ENCODE measurements at places on chromosomes 1 and 21. TPM values are rescaled to one million over a fixed set of nuclear protein-coding genes. Genes with fewer than 3 reads are reported as not detected.

Gene RGSL1
- total RNA-seq, result not detected

Gene ZBTB8A
- 0.35 TPM for total RNA-seq

Gene LIX1L
- 49.4 TPM for total RNA-seq

Gene TMEM200B
- 1.1 TPM for total RNA-seq

Gene TMEM82
- not detected for total RNA-seq

Gene PTGS2
- 1.1 TPM for total RNA-seq

Gene SYDE2
- total RNA-seq, result 3.3 TPM

DNA sequence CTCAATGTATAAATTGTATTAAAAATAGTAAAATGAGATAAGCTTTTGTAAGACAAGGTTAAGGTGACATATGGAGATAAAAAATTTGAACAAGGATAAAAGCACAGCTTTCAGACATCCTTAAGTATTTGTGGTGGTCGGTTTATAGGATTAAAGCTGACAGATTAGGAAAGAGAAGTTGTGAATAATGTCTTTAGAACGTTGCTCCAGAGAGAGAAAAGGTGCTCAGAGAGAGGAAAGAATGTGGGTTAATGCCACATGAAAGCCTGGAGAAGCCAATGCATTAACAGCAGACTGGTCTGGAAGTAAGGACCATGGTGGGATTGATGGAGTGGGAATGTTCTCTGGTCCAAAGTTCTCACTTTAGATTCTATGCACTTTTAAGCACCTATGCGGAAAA is 44.8 kb downstream of the ATP6V1G3 start:
- H3K27me3 ChIP-seq, result no peaks in the 10 kb centered on the region
- H3K4me3 ChIP-seq, result no peak overlapping the region
- H3K36me3 ChIP-seq, result peaks cover 3% of the 10 kb centered on the region
- DNase-seq, result no peak
- peaks cover 13% of the 10 kb centered on the region for H3K4me1 ChIP-seq
- no peak overlapping the region for H3K27ac ChIP-seq

- H3K27ac ChIP-seq, result no peak overlapping the region
- no peaks in the 10 kb centered on the region for H3K36me3 ChIP-seq
- H3K4me1 ChIP-seq, result peaks cover 13% of the 10 kb centered on the region
- no peaks in the 10 kb centered on the region for H3K27me3 ChIP-seq
- no peak for DNase-seq
- no peak overlapping the region for H3K4me3 ChIP-seq
Measured at GRCh38 chr1:107883562-107883961, 81.4 kb downstream of the VAV3 start.

DNA sequence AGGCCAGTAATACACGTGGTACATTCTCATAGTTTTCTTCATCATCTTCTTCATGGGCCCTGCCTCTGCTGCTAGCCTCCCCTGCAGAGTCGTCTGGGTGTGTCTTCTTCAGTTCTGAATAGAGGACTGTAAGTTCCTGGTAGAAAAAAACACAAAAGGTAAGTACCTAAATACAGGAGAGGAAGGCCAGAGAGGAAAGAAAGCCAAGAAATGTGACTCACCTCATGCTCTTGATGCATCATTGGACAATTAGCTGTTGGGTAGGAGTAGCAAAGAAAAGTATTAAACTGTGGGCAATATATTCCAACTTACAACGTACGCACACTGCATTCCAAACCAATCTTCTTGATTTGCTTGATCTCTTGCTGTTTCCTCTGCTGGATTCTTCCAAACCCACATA is 21.8 kb downstream of the FCRL3 start:
- H3K4me3 ChIP-seq, result no peak overlapping the region
- DNase-seq, result no peak

DNA sequence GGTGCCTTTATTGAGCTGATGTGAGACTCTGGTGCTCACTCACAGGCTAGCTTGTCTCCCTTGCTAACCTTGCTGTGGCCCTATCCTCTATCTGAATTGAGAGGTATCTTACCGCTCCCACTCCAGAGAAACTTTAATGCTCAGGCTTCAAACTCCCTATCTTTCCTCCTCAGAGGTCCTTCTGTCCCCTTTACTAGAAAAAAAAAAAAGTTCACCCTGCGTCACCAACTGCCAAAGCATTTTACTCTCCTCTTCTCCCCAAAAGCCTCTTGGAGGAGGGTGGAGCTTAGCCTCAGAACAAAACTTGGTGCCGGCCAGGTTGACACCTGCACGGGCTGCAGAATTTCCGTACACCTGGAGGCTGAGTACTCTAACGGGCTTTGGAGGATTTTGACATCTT is 55.1 kb downstream of the ATP2B4 start:
- H3K36me3 ChIP-seq, result peaks cover 23% of the 10 kb centered on the region
- H3K27me3 ChIP-seq, result no peaks in the 10 kb centered on the region
- H3K27ac ChIP-seq, result peak overlapping the region; percentile 80
- H3K4me3 ChIP-seq, result peak overlapping the region; percentile 32
- peaks cover 43% of the 10 kb centered on the region for H3K4me1 ChIP-seq

DNA sequence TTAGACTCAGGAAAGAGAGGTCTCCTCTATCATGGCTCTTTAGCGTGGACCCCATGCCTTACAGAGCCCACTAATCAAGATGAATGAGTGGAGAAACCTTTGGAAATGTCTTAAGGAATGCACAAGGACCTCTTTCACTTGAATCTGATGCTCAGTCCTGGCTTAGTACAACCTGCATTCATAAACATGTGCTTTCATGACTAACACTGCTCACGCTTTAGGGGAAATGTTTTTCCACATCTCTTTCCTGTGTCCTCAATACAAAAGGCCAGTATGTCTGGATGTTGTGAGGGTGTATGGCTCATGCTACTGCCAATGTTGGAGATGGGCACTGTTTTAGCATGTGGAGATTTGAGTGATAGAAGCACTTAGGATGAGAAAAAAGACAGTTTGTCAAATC is 14.2 kb upstream of the GNG12 start:
- no peak overlapping the region for H3K4me3 ChIP-seq
- H3K4me1 ChIP-seq, result no peaks in the 10 kb centered on the region
- DNase-seq, result no peak
- peaks cover 11% of the 10 kb centered on the region for H3K27me3 ChIP-seq
- H3K36me3 ChIP-seq, result no peaks in the 10 kb centered on the region
- H3K27ac ChIP-seq, result no peak overlapping the region

GRCh38 chr1:5818755-5819154 is 173.5 kb downstream of the NPHP4 start:
- H3K27ac ChIP-seq, result no peak overlapping the region
- peaks cover 13% of the 10 kb centered on the region for H3K27me3 ChIP-seq
- no peak for DNase-seq
- no peaks in the 10 kb centered on the region for H3K4me1 ChIP-seq

DNA sequence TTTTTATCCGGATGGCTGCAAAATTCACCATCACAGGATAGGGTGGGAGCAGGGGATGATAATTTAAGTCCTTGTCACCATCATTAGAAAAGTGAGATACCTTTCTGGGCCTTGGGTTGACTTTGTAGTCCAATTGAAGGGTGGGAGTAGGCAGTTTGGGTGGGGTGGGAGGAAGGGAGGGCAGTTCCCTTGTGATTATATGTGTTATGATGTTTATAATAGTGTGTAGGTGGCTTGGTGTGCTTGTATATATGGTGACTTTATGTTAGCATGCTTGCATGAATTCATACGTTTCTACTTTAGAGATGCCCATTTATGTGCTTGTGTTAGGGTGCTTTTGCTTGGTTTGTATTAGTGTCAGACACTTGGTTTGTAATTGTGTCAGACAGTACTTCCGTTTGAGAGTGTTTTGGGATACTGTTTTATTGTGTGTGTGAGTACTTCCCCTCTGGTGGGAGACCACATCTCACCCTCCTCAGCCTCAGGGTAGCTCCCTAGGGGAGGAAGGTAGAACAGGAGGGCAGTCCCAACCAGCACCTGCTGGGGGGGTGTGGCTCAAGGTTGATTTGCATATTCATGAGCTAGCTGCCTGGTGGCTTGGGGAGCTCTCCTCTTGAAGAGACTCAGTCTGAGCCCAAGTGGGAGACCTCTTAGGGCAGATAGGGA is 6.3 kb upstream of the POU3F1 start:
- no peaks in the 10 kb centered on the region for H3K36me3 ChIP-seq
- H3K27ac ChIP-seq, result no peak overlapping the region
- no peak overlapping the region for H3K4me3 ChIP-seq
- no peak for DNase-seq
- peaks cover 20% of the 10 kb centered on the region for H3K27me3 ChIP-seq

GRCh38 chr1:28845786-28846543 is 34.0 kb downstream of the OPRD1 start:
- no peaks in the 10 kb centered on the region for H3K36me3 ChIP-seq
- peak; percentile 50 for DNase-seq
- no peak overlapping the region for H3K4me3 ChIP-seq
- H3K27me3 ChIP-seq, result no peaks in the 10 kb centered on the region
- peak overlapping the region; percentile 8 for H3K27ac ChIP-seq

GRCh38 chr1:36650200-36651065 is 167.7 kb upstream of the CSF3R start:
- peak; percentile 82 for DNase-seq
- no peak overlapping the region for H3K27ac ChIP-seq
- peaks cover 28% of the 10 kb centered on the region for H3K27me3 ChIP-seq
- H3K36me3 ChIP-seq, result no peaks in the 10 kb centered on the region

DNA sequence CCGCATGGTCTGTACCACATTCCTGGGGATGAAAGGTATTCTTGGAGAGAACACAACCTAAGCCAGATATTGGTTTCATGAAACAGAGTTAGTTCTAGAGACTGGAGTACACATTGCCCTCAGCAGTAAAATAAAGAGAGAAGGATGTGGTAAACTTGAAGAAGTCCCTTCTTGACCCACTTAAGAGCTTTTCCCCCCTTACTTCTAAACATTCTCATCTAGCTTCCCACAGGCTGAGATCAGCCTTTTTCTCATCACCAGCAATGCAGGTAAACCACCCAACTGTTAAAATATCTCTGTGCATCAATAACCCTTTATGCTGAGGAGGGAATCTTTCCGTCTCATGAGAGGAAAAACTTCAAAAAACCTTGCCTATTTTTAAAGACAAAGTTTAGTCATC is 62.6 kb downstream of the SUSD4 start:
- H3K4me3 ChIP-seq, result no peak overlapping the region
- DNase-seq, result no peak
- H3K4me1 ChIP-seq, result peaks cover 30% of the 10 kb centered on the region
- H3K27me3 ChIP-seq, result no peaks in the 10 kb centered on the region
- H3K36me3 ChIP-seq, result no peaks in the 10 kb centered on the region
- H3K27ac ChIP-seq, result no peak overlapping the region

DNA sequence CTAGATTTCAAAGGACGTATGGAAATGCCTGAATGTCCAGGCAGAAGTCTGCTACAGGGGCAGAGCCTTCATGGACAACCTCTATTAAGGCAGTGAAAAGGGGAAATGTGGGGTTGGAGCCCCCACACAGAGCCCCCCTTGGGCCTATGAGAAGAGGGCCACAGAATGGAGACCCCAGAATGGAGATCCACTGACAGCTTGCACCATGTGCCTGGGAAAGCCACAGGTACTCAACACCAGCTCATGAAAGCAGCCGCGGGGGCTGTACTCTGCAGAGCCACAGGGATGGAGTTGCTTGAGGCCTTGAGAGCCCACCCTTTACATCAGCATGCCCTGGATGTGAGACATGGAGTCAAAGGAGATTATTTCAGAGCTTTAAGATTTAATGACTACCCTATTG is 108.7 kb downstream of the DMRTB1 start:
- H3K4me1 ChIP-seq, result peaks cover 6% of the 10 kb centered on the region
- H3K27ac ChIP-seq, result no peak overlapping the region
- H3K36me3 ChIP-seq, result no peaks in the 10 kb centered on the region
- peaks cover 9% of the 10 kb centered on the region for H3K27me3 ChIP-seq

GRCh38 chr1:84861516-84861915 is 31.5 kb downstream of the LPAR3 start:
- no peak overlapping the region for H3K27ac ChIP-seq
- peaks cover 3% of the 10 kb centered on the region for H3K27me3 ChIP-seq
- no peak for DNase-seq
- H3K4me3 ChIP-seq, result no peak overlapping the region
- H3K4me1 ChIP-seq, result peaks cover 45% of the 10 kb centered on the region

DNA sequence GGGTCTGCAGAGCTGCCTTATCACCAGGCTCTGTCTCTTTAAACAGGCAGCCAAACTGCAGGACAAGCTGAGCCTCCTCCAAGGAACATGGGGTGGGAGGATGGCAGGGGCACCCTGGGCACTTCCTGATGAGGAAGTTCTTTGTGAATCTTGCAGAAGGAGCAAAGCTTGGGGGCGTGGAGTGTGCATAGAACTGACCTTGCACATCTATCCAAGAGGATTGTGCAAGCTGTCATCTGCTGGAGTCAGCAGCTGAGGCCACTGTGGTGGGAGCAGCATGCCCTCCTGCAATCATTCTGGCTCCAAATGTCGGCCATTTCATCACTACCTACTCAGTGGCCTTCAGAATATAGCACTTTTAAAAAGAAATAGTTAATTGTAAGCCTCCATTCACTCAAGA is 182.2 kb downstream of the AJAP1 start:
- no peaks in the 10 kb centered on the region for H3K4me1 ChIP-seq
- H3K27me3 ChIP-seq, result peaks cover 5% of the 10 kb centered on the region
- no peaks in the 10 kb centered on the region for H3K36me3 ChIP-seq
- H3K27ac ChIP-seq, result no peak overlapping the region

- no peaks in the 10 kb centered on the region for H3K36me3 ChIP-seq
- H3K4me1 ChIP-seq, result no peaks in the 10 kb centered on the region
- H3K27me3 ChIP-seq, result peaks cover 14% of the 10 kb centered on the region
- H3K4me3 ChIP-seq, result no peak overlapping the region
- H3K27ac ChIP-seq, result no peak overlapping the region
Measured at GRCh38 chr1:33895396-33895795, 31.5 kb downstream of the HMGB4 start.

DNA sequence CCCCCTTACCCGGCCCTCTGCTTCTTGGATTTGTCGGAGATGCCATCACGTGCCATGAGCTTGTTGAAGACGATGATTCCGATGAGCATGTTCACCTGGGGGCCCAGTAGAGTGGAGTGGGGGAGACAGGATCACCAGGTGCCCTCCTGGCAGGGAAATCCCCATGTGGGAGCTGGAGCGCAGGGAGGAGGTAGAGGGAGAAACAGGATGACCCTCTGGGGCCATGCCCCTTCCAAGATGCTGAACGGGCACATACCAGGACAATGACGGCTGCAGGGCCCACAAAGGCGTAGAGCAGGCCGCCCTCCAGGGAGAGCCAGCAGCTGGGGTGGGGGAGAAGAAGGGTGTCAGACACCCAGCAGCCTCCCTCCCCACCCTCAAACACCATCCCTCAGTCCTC is 28.6 kb downstream of the ADGRB2 start:
- peaks cover 23% of the 10 kb centered on the region for H3K4me1 ChIP-seq
- H3K27me3 ChIP-seq, result no peaks in the 10 kb centered on the region
- no peaks in the 10 kb centered on the region for H3K36me3 ChIP-seq
- H3K4me3 ChIP-seq, result no peak overlapping the region
- DNase-seq, result no peak
- no peak overlapping the region for H3K27ac ChIP-seq

- H3K36me3 ChIP-seq, result no peaks in the 10 kb centered on the region
- no peak for DNase-seq
- peaks cover 2% of the 10 kb centered on the region for H3K27me3 ChIP-seq
- no peak overlapping the region for H3K27ac ChIP-seq
Measured at GRCh38 chr1:87683196-87683956, 354.7 kb downstream of the LMO4 start.

- H3K4me1 ChIP-seq, result peaks cover 19% of the 10 kb centered on the region
- H3K27ac ChIP-seq, result no peak overlapping the region
- no peak overlapping the region for H3K4me3 ChIP-seq
- no peaks in the 10 kb centered on the region for H3K27me3 ChIP-seq
- DNase-seq, result no peak
- no peaks in the 10 kb centered on the region for H3K36me3 ChIP-seq
Measured at GRCh38 chr1:161195171-161195570, 3.7 kb downstream of the ADAMTS4 start.

- H3K27ac ChIP-seq, result no peak overlapping the region
- no peak for DNase-seq
- no peak overlapping the region for H3K4me3 ChIP-seq
Measured at GRCh38 chr1:21546122-21546825, 37.1 kb downstream of the ALPL start.

- no peaks in the 10 kb centered on the region for H3K4me1 ChIP-seq
- no peak overlapping the region for H3K27ac ChIP-seq
- DNase-seq, result no peak
- no peaks in the 10 kb centered on the region for H3K36me3 ChIP-seq
- peaks cover 17% of the 10 kb centered on the region for H3K27me3 ChIP-seq
- no peak overlapping the region for H3K4me3 ChIP-seq
Measured at GRCh38 chr1:28122183-28122582, 33.8 kb upstream of the EYA3 start.

All from activated CD4-positive, alpha-beta T cell treated with anti-CD3 and anti-CD28 coated beads for 36 hours (primary cell).